Cardiac fibroblast (primary cell): ENCODE measurements at places on chromosomes 7 and 10.

GRCh38 chr7:101159696-101160674 is 5.4 kb downstream of the VGF start:
- DNase-seq = peak; percentile 27

DNA sequence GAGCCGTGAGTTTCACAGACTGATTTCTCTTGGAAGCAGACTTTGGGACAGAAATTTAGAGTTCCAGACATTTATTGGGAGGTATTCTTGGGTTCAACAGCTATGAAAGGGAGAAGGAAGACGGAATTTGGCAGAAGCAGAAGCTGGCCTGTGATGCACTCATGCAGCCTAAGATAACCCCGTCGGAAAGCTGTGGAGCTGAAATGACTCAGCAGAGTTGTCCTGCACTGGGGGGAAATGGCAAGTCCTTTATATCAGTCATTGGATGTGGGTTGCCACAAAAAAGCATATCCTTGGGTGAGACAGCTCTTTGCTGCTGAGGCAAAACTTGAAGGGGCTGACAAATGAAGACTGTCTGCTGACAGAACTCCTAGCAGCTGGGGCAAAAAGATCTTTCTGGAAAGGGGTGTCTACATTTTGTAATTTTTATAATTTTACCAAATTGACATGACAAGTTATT is 11.5 kb upstream of the MICU1 start:
- DNase-seq = peak; percentile 70

GRCh38 chr7:13197501-13197900 is 510.1 kb downstream of the ARL4A start:
- DNase-seq = peak; percentile 45

- DNase-seq = peak; percentile 92
Measured at GRCh38 chr7:1533547-1534329, 3.2 kb downstream of the MAFK start.

DNA sequence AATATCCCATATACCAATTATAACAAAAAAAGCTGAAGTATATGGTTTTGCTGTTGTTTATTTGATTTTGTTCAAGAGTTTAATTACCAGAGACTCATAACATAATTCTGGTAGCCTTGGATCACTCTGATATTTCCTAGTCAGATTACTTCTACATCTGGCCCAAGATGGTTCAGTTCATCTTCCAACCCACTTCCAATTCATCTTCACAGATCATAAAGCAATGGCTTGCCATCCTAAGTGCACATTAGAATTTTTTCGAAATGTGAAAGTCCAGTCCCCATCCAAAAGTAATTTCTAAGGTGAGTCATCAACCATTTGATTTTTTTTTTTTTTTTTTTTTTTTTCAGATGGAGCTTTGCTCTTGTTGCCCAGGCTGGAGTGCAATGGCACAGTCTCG is 8.0 kb upstream of the HIBADH start:
- DNase-seq = peak; percentile 11

DNA sequence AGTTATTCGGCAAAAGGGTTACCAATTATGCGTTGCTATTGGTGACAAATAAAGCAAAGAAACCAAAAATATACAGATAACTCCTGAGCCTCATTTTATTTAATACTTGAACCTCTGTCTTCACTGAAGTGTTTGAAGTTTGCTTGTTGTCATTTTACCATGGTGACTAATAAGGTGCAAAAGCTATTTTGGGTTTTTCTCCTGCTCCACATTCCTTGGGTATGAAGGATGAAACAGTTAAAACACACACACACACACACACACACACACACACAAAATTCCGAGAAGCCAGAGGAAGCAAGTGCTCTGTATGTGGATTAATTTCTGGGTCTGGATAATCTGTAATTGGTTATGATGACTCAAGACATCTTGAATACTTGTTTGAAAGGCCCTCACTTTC is 246.5 kb downstream of the COBL start:
- peak; percentile 33 for DNase-seq

GRCh38 chr7:40701836-40702551 is 567.2 kb downstream of the SUGCT start:
- peak; percentile 36 for DNase-seq

GRCh38 chr7:90629297-90629918 is 33.3 kb downstream of the CDK14 start:
- peak; percentile 77 for DNase-seq

DNA sequence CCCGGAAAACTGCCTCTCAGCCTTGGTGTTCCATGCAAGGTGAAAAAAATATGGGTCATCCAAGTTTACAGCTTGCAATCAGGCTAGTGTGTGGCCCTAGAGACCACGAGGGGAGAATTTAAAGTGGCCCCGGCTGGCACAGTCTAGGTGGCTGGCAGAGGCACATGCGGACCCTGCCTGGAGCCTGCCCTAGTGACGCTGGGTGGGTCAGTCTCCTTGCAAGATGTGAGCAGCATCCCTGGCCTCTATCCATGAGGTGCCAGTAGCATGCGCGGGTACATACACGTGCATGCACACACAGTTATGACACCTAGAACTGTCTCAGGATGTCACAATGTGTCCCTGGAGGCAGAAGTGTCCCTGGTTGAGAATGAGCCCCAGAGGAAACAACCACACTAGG is 22.4 kb upstream of the ZNF716 start:
- no peak for DNase-seq

DNA sequence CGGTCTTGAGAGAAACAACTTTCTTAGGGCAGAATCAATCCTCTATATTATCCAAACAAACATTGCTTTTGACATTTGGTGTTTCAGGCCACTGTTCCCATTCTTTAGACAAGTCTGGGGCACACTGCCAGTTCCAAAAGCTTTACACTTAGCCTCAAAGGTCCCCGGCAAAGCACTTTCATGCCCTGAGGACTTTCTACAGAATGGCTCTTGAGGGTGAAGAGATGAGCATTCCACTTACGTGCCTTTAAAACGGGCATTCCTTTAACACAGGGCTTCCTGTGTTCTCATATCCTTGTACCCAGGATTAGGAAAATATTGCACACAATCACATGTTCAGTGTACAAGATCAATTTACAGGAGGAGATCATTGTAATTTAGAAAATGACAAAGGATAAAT is 13.1 kb upstream of the TMEM213 start:
- DNase-seq = no peak

DNA sequence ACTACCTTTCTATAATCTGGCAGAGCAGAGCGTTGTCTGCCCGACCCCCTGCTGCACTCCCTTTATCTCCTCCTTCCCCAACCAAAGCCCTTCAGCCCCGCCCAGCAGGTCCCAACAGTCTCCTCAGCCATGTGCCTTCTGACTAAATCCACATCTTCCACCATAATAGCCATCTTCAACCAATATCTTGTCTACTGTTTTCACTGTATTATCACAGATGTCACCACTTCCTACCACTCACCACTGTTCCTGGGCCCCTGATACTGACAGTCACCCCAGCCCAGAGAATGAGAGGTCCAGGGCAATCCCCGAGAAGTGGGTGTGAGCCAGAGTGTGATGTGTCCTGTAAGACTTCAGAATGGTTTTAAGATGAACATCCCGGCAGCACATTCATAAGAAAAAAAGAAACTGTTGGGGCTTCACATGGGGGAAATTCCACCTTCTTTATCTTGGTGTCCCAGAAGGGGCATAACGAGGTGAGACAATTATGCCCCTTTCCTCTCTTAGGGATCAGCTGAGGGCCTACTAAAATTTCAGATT is 25.3 kb downstream of the CCDC6 start:
- no peak for DNase-seq

GRCh38 chr7:32890010-32890792 is 1.4 kb downstream of the KBTBD2 start:
- DNase-seq = peak; percentile 71

DNA sequence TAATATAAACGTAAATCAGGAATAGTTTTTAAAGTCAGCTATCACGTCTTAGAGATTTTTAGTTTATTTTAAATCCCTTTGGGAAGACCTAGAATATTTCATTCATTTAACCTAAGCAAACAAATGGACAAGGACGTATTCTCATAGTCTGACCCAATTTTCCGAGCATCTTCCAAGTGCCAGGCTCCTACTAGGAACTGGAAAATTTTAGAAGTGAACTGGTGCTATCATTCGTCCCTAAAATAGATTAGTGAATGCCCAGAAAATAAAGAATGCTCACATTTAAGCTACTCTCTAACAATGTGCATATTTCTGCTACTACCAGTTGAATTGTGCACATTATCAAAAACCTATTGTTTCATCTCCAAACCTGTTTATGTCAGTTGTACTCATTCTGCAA is 120.1 kb downstream of the ZFAND4 start:
- no peak for DNase-seq

- DNase-seq = no peak
Measured at GRCh38 chr10:117462816-117463544, 79.6 kb upstream of the EMX2 start.

GRCh38 chr7:31788445-31788844 is 101.4 kb downstream of the PPP1R17 start:
- no peak for DNase-seq

- DNase-seq = no peak
Measured at GRCh38 chr10:95832216-95833041, 75.3 kb upstream of the CC2D2B start.

- DNase-seq = no peak
Measured at GRCh38 chr10:60086421-60086820, 180.1 kb upstream of the CCDC6 start.

GRCh38 chr7:122070834-122071233 is 73.2 kb downstream of the AASS start:
- DNase-seq = no peak

- DNase-seq = no peak
Measured at GRCh38 chr7:42720991-42721796, 190.7 kb downstream of the C7orf25 start.

- no peak for DNase-seq
Measured at GRCh38 chr7:111108000-111108399, 17.1 kb downstream of the LRRN3 start.

DNA sequence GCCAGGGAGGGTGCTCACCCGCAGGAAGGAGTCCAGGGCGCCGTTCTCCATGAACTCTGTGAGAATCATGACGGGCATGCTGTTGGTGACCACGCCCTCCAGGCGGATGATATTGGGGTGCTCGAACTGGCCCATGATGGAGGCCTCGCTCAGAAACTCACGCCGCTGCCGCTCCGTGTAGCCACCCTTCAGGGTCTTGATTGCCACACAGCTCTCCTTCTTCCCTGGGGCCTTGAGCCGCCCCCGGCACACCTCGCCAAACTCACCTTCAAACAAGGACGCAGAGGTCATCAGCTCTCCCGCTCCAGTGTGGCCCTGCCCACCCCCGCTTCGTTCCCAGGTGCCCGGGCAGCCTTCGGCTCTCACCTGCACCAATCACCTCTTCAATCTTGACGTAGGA is 14.6 kb downstream of the EPHB4 start:
- no peak for DNase-seq

DNA sequence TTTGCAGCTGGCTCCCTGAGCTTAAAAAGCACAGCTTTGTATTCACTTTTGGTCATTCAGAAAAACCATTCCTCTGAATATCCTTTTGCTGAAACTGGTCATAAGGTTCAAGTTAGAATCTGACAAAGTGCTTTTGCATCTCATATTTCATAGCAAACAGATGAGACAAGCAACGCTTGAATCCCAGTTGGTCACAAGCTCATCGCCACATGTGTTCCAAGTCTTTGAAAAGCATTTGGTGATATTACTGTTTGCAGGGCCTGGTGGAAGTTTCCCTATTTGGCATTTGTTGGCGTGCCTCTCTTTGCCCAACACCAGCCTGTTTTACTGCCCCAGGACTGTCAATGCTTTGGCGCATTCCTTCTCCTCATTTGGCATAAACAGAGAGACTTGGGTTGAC is 10.3 kb downstream of the TACC2 start:
- no peak for DNase-seq

DNA sequence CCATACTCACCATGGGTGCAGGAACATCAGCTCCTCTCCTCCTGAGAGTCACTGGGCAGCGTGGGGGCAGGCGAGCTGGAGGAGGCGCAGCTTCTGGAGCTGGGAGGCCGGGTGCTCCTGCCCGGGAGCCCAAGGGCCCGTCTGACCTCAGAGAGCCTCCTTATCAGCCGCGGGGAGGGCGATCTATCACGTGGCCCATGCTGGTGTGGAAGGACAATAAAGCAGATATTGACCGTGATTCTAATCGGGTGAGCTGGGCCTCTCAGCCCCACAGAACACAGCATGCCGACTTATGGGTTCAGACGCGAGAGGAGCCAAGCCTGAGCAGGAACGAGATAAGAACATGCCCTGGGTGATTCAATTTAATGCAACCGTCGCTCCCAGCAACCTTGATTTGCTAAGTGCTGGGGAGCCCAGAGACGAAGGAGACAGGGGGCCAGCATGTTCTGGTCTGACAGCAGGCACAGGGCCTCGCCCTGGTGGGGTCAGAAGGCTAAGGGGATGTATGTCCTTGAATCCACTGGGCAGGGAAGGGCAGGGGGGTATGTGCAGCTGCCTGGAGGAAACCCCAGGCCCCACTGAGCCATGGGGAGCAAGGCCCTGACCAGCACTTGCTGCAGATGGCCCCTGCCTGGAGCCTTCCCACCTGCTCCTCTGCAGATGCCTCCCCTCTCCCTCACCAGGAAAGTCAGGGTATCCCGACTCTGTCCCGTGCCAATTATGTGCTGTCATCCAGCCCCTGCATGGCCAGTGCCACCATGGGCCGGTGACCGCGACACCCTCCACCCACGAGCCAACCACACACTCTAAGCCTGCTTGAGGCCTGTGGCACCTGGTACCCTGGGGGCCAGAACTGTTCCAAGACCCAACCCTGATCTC is 95.3 kb upstream of the RET start:
- DNase-seq = no peak

- no peak for DNase-seq
Measured at GRCh38 chr7:11707606-11708193, 124.3 kb downstream of the THSD7A start.

- peak; percentile 90 for DNase-seq
Measured at GRCh38 chr7:138565451-138566114, 105.5 kb downstream of the TRIM24 start.

DNA sequence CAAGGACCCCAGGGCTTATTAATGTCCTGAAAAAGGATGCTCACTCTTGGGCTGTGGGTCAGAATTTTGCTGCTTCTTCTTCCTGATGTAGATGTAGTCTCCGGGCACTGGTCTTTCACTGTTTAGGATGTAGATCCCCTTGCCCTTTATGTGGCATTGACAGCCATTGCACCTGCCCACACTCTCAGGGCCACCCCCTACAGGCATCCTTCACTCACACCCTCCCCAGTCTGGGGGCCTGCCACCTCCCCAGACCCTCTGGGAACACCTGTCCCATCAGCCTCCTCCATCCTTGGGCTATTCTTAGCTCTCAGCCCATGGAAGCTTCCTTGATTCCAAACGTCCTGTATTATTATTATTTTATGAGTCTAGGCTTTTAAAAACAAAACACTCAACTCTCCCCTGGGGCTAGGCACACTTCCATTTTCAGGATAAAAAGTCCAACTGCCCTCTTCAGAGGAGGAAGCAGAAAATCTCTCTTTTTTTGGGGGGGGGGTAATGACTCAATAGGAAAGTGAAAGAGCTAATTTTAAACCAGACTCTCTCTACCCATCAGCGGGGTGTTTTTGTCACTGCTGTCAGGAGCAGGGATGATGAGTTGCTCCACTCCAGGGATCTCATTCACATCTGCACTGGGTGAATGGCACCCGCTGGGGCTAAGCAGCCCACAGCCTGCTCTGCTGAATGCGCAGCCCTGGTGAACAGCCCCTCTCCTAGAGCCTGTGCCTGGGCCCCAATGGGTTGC is 11.5 kb upstream of the KLRG2 start:
- no peak for DNase-seq

- DNase-seq = no peak
Measured at GRCh38 chr10:34858003-34858402, 42.9 kb upstream of the PARD3 start.
